ENCODE measurements at places on chromosomes 4 and X. TPM values are rescaled to one million over a fixed set of nuclear protein-coding genes. Genes with fewer than 3 reads are reported as not detected.

The JADE3 gene
- 10.7 TPM for total RNA-seq

DNA sequence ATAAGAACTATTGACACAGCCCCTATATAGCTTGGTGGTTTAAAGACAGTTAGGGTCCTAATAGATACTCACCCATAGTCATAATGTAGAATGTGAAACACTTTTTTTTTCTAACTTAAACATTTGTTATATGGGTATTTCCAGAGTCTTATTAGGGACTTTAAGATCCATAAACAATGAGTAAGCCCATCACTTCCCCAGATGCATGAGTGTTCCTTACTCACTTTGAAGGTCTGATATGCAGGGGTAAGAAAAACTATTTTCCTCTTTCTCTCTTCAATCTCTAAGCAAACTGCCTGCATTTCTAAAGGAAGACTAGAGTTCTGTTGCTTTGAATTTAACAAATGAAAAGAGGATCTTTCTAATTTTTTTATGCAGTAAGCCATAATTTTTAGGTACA is 443.6 kb upstream of the PITX2 start:
- DNase-seq, result no peak

DNA sequence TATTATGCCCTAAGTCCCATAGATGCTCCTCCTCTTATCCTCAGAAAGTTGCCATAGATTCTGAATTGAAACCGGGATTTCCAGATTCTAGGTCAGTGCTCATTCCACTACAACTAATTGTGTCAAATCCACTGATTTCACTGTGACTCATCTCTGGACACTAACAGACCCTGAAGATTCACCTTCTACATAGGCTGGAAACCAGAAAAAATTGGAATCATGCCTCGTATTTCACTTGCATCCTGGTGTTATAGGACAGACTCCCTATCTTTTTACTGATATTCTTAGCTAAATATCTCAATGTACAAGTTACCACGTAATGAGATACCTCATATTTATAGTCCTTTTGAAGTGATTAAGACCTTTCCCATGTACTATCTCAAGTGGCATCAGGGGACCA is 36.7 kb downstream of the CLNK start:
- DNase-seq, result no peak

The HTRA3 gene
- total RNA-seq, result not detected

The FBXW7 gene
- 102 TPM for total RNA-seq

The KIAA1210 gene
- total RNA-seq, result not detected

The ZCCHC18 gene
- total RNA-seq, result 4.5 TPM

- no peak for DNase-seq
These were observed 294.1 kb downstream of the ARHGAP10 start for GRCh38 chr4:148025981-148026380.

The NHSL2 gene
- total RNA-seq, result not detected

- DNase-seq, result no peak
These were observed 3.1 kb downstream of the SLITRK4 start for GRCh38 chrX:143632625-143633410.

The SSX2 gene
- total RNA-seq, result not detected

DNA sequence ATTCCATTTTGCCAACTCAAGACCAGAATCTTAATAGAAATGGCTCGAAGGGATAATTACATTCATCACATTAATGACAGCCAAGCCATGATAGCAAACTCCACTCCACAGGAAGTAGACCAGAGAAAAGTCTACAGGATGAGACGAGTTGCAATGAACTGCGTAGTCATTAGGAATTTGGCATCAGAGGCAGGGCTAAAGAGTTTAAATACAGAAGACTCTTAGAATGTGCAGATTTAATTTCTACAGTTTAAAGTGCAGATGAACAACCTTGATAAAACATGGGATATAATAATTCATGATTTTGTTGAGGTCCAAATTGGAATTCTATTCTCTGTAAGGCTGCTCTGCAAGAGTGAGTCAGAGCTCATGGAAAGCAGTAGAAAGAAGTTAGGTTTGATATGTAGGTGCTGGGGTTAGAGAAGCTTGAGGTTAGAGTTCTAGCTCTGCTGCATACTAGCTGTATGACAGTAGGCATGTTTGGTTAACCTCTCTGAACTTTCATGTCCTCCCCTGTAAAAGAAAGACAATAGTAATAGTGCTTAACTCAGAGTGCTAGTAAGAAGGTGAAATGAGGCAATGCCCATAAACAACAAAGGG is 32.2 kb downstream of the LNX1 start:
- no peak for DNase-seq

GRCh38 chr4:138039010-138039409 is 203.1 kb downstream of the SLC7A11 start:
- no peak for DNase-seq

The TRIML2 gene
- not detected for total RNA-seq

- no peak for DNase-seq
These were observed 93.5 kb upstream of the ADAD1 start for GRCh38 chr4:122285285-122285684.

GRCh38 chr4:111678908-111679307 is 466.3 kb upstream of the FAM241A start:
- DNase-seq, result no peak

Data from OCI-LY7 (cell line).